Astrocyte of the cerebellum (primary cell): ENCODE measurements at places on chromosomes 2 and 18.
A peak's percentile ranks its signal among the peaks of the same experiment; 100 is the strongest.

DNA sequence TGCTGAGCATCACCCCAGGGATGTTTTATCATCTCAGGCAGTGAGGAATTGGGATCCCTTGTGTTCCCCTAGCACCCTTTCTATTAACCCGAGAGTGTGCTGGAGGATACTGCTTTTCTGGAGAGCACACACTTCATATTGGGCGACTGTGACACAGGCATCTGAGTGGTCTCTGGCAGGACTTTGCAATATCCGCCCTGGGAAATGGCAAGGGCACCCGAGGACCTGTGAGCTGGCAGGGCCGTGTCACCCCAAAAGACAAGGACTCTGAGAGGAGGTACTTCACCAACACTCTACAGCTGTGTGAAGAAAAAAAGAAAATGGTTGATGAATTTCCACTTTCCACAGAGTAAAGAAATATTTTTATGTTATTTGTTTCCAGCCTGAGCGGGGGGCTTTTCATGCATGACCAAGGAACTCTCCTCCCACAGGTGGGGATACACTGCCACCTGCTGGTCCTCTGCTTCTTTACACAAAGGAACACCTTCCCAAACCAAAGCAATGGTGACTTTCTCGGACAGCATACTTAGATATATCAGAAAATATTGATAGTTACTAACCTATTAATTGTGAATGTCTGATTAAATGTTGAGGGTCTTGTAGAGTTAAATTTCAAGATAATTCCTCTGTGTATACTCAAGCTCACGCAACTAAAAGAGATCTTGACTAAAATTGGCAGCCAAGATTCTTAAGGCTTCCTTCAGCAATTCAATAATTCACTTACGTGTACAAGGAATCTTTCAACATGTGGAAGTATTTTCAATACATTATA is 45.9 kb upstream of the REG3G start:
- DNase-seq, result peak; percentile 39

GRCh38 chr2:203846490-203847105 is 21.0 kb upstream of the CTLA4 start:
- no peak for DNase-seq

DNA sequence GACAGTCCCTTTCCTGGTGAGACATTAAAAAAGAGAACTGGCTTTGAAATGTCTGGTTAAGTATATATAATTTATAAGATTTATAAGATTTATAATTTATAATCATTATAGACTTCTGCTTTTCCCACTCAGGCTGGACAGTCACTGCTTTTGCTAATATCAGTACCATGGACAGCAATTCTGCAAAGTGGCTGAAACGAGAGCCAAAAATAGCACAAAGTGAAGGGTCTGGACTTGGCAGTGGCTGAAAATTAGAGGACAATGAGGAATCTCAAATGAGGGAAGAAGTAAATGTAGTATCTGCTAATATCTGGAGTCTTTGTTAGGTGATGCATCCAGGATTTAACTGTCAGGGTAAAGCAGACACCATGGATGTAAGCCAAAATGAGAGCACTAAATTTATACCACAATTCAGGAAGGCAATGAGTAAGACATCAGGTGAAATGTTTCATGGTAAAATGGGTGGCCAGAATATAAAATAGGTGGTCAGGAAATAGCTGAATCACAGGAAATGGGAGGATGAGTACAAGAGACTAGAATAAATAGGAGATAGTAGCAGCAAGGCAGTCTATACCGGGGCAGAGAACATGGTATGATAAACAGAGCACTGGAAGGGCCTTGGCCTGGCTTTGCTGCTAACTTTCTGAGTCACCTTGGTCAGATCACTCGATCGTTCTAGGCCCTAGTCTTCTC is 39.6 kb upstream of the BOD1L2 start:
- DNase-seq, result peak; percentile 11

- no peak for DNase-seq
Observed at GRCh38 chr18:74486119-74486849, 9.9 kb upstream of the CNDP2 start.

- no peak for DNase-seq
Observed at GRCh38 chr2:10242451-10242850, 60.3 kb upstream of the HPCAL1 start.

GRCh38 chr2:181907057-181907456 is 15.5 kb downstream of the ITPRID2 start:
- DNase-seq, result no peak

- no peak for DNase-seq
Observed at GRCh38 chr2:230075988-230076631, 7.4 kb upstream of the SLC16A14 start.

GRCh38 chr18:22858121-22858520 is 75.0 kb upstream of the RBBP8 start:
- no peak for DNase-seq

GRCh38 chr2:186307871-186308270 is 178.2 kb upstream of the ZC3H15 start:
- no peak for DNase-seq

DNA sequence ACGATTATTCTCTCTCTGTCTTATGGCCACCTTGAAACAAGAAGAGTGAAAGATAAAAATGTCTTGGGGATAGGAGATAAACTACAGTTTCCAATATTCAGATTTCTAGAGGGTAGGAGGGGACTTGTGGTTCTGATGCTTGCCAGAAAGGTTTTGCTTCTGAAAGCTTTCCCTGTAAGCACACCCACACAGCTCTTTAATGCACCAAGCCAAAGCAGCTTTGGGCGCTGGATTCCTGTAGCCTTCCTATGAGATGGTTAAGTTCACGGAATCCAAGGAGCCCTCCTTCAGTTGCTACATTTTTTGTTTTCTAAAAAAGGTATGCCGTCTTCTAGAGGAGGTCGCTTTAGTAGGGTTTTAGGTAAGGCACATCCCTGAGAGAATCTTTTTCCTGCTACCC is 4.9 kb downstream of the LRRTM1 start:
- no peak for DNase-seq

DNA sequence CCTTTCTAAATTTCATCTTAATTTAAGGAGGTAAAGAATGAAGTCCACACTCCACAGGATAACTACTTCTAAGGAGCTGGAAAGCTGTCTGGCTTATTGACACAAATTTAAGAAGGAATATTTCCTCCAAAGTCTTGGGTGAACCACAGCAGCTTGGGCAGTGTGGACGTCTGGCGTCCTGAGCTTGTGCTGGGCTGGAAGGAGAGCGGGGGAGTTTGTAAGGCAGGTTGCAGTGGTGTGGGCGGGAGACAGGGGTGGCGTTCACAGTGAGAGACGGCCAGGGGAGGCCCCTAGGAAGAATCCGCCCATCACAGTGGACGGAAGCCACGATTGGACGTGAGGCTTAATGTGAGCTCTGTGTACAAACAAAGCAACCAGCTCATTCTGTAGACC is 25.7 kb downstream of the ADI1 start:
- DNase-seq, result no peak

- DNase-seq, result no peak
Observed at GRCh38 chr18:44893966-44894365, 213.3 kb downstream of the SETBP1 start.

GRCh38 chr2:178191004-178191508 is 3.3 kb upstream of the OSBPL6 start:
- DNase-seq, result no peak

DNA sequence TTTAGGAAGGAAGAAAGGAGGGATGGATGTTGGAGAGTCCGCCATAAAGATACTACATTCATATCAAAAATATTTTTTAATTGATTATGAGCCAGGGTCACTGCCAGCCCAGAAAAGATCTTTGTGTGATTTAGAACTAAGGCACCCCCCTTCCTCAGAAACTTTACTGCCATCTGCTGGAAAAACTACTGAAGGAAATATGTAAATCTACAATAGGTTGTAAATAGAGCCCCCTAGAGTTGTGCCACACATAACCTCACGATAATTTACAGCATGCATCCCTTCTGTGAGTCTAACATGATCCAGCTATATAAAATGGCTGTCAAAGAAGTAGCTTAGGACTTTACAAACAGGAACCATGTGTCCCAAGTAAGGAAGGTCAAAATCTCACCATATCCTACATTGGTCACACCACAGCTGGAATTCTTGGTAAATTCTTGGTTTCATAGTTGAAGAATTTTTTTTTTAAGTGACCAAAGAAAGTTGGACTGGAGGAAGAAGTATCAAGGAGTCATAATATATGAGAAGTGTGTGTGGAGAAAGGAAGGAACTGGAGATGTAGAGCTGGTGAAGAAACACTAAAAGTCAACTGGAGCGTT is 152.5 kb downstream of the CYP26B1 start:
- DNase-seq, result no peak

- DNase-seq, result no peak
Observed at GRCh38 chr2:26752656-26753055, 11.4 kb upstream of the SLC35F6 start.

GRCh38 chr2:16079637-16080036 is 139.3 kb downstream of the MYCN start:
- no peak for DNase-seq

GRCh38 chr2:169185711-169186110 is 116.3 kb downstream of the DHRS9 start:
- DNase-seq, result no peak

DNA sequence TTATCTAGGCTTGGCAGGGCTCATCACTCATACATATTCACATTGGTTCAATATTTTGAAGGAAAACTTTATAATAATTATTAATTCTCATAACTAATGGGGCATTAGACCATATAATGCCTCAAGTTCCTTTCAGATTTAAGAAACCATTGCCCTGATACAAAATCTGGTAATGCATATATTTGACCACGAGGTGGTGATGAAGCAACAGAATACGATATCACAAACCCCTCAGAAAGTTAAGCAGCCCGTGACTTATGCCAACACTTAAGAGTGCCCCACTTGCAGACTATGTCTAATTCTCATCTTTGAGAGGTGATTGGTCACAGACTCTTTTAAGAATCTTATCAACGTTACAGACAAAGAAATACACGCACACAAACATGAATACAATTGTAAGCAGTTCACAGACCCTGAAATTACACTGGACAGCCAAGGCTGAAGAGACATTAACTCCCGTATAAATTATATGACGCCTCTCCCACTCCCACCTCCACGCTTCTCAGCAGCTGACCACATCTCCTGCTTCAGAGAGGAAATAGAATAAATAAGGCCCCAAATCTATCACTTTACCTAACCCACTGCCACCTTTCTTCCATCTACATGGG is 20.7 kb upstream of the DNAH6 start:
- DNase-seq, result peak; percentile 70

GRCh38 chr2:231057590-231057989 is 923 bp downstream of the PSMD1 start:
- no peak for DNase-seq

DNA sequence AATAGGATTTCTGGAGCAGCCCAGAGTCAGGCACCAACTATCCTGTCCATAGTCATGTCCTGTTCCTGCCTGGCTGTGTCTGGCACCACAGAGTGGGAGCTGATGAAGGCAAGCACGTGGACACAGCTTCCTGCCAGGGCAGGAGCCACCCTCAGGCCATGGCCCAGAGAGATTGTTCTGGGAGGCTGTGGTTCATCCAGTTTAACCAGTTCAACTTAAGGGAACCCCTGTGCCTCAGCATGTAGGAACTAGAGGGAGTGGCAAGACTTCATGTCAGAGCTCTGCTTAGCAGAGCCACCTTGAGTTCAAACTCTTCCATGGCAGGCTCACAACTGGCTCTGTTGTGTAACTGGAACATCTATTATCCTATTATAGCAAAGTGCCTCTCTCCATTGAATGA is 73.2 kb upstream of the NCKAP5 start:
- DNase-seq, result no peak

- no peak for DNase-seq
Observed at GRCh38 chr2:14480906-14481305, 151.6 kb upstream of the LRATD1 start.

GRCh38 chr2:68336192-68336591 is 16.4 kb upstream of the CNRIP1 start:
- DNase-seq, result peak; percentile 27

DNA sequence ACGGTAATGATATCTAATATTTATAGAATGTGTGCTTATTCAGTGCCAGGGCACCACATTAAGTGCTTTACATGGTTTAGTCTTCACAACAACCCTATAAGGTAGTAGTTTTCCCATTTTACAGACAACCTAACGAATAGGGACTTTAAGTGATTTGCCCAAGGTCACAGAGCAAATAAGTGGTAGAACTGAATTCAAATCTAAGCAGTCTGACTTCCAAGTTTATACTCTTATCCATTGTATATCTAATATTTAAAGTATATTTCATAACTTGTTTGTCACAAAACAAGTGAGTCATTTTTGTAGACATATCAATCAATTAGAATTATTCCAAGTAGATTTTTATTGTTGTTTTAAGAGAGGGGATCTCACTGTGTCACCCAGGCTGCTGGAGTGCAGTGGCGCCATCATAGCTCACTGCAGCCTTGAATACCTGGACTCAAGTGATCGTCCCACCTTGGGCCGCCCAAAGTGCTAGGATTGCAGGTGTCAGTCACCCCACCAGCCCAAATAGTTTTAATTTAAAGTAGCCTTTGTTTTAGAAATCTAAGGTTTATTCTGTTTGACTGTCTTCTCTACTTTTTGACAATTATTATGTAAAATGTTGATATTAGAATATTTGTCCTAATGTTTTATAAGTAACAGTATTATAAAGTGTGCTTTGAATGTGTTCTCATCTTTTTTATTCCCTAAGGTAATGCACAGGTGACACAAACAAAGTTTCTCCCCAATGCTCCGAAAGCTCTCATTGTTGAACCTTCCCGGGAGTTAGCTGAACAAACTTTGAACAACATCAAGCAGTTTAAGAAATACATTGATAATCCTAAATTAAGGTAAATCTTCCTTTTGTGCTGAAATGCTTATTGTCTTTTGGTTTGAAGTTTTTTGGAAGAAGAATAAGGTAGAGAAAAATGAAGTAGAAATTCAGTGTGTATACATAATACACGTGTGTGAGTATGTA is 15.1 kb downstream of the DDX1 start:
- no peak for DNase-seq

DNA sequence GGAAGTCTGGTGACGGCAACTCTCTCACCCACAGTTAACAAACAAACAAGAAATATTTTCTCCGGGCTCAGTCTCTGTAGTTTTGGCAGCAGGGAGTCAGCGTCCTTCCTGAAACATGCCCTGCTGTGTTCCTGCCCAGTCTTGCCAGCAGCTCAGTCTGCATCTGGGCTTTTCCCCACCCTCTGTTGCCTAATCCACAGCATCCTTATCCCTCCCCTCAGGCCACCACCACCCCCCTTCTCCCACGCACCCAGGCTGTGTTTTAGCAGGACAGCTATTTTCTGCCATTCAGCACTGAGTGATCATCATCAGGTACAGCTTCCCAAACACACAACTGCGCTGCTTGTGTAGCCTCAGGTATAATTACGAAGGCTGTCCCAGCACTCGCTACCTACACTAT is 168.2 kb downstream of the DPP10 start:
- no peak for DNase-seq

- no peak for DNase-seq
Observed at GRCh38 chr18:36829362-36830157, 633 bp downstream of the KIAA1328 start.

DNA sequence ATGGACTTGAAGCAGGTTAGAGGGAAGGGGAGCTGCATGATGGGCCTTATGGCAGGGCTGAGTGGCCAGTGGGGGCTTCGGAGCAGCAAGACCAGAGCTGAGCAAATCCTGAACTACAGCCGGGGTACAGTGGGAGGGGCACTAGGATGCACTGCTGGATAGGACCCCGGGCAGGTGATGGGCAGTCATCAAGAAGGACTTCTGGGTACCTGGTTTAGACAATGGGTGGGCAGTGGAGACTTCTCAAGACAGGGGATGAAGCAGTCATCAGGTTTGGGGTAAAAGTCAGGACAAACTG is 507.4 kb upstream of the MYT1L start:
- DNase-seq, result no peak

- DNase-seq, result no peak
Observed at GRCh38 chr18:77255426-77256105, 5.9 kb downstream of the GALR1 start.

- no peak for DNase-seq
Observed at GRCh38 chr2:238290091-238290509, 1.7 kb upstream of the PER2 start.

GRCh38 chr2:219477815-219478214 is 20.9 kb upstream of the GMPPA start:
- DNase-seq, result no peak
